NCI-H2081 (cell line): ENCODE measurements at places on chromosomes 11 and 22.

DNA sequence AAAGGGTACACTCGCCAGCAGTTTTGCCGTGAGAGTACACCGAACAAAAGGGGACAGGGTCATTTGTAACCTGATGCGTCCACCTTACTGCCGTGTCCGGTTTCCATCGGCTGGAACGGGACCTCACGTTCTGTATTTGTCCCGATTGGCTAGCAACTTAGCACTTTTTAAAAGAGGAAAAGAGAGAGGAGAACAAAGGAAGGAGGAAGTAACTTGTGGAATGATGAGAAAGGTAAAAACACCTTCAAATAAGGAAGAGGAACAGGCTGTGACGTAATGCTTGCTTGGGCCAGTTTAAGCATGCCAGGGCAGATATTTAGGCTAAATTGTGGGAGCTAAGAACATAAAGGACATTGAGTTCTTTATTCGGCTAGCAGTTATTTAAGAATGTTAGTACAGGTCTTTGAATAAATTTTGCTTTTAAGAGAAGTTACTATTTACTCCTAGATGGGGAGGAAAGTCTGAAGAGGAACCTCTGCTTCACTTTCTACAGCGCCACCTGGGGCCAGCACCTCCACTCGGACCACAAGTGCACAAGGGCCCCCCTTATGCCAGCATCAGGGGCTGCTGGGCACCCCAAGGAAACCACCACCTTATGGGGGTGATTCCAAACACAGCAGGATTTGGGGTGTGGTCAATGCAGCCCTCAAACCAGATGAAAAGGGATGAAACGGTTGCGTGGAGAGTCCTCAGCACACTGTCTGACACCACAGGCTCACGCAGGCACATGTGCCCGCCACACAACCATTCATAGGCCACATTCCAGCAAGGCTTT, 5.8 kb downstream of the ARSA start:
- DNase-seq, result no peak

- DNase-seq, result no peak
These were observed 77.6 kb downstream of the LRRC32 start for GRCh38 chr11:76592961-76593360.

DNA sequence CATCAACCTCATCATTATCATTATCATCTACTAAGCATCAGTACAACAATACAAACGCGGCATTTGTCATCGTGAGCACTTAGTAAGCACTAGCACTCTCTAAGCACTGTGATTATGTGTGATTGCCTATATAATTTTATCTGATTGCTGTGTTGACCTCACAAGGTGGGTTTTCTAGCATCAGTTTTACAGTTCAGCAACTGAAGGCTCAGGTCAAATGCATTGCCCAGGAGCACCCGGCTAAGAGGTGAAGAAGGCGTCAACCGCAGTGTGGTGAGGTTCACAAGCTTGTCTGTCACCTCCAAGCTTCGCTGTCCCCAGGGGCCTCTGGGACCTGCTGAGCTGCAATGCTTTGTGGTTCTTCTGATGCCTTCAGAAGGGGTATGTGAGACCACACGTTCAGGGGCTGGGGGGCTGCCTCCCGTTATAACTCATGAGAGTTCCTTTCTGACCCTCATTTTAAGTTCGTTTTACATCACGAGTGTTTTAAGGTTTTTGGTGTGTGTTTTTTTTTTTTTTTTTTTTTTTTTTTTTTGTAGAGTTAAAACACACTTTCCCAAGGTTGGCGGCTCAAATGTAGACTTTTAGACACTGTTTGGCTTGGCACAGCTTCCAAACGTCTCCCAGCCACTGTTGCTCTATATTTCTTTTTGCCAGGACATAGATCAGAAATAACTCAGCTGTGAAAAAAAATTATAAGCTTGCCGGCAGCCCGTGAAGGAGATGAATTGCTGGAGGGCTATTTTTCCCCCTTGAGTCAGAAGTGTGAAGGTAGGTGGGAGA, 33.8 kb upstream of the SCUBE1 start:
- DNase-seq, result peak; percentile 9

DNA sequence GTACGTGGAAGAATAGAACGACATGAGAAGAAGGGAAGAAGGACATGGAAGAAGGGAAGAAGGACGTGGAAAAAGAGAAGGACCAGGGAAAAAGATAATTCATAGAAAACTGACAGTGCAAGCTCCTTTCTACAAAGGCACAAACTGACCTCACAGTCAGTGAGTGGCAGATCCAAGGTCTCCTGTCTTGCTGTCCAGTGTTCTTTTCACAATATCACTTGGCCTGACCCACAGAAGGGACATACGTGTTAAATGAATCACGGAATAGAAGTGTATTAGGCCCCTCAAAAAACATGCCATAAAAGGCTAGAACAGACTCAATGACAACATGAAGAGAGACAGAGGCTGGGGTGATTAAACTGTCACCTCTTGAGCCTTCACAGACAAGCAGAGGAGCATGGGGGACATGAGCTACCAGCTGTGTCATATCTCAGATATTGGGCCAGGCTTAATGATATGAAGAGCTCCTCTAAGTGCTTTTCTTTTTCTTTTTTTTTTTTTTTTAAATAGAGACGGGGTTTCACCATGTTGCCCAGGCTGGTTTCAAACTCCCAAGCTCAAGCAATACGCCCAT, 4.6 kb downstream of the ASCC2 start:
- no peak for DNase-seq

DNA sequence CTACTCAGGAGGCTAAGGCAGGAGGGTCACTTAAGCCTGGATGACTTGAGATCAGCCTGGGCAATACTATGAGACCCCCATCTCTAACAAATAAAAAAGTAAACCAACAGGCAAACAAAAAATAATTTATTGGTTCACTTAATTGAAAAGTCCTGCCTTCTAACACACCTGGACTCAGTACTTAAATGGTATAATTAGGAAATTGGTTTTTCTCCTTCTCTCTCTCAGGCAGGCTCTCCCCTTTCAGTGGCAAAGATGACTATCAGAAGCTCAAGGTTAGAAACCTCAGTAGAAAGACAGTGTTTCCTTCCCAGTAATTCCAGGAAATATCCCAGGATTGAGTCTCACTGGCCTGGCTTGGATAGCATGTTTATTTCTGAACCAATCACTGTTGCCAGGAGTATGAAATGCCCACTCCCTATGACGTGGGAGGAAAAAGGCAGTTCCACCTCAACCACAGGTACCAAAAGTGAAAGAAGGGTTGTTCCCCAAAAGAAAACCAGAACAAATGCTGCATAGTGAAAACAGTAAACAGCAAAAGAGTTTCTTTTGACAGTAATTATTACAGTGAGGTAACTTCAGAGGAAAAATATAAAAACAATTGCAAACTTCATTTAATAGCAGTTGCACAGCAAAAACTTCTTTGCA, 56.3 kb upstream of the SOX6 start:
- DNase-seq, result no peak

- no peak for DNase-seq
These were observed 21.3 kb upstream of the PATZ1 start for GRCh38 chr22:31367426-31367825.

DNA sequence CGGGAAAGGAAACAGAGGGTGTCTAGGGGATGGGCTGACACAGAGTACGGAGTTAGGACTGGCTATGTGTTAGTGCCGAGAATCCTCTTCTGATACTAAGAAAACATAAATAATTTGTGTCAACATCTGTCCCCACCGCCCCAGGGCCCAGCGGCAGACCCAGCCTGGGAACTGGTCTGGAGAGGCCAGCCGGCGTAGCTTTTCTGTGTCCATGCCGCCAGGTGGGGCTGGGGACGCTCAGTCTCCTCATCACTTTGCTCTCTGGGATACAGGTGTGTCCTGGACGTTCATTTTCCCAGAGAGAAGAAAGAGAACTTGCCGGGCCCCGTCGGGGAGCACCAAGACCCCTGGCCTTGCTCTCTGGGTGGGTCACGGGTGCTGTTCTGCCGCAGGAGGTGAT, 54.7 kb downstream of the WNT7B start:
- DNase-seq, result no peak
